ENCODE measurements at places on chromosomes 11 and 22.

GRCh38 chr11:39139581-39139980 is 2319.9 kb downstream of the LRRC4C start:
- DNase-seq = no peak

DNA sequence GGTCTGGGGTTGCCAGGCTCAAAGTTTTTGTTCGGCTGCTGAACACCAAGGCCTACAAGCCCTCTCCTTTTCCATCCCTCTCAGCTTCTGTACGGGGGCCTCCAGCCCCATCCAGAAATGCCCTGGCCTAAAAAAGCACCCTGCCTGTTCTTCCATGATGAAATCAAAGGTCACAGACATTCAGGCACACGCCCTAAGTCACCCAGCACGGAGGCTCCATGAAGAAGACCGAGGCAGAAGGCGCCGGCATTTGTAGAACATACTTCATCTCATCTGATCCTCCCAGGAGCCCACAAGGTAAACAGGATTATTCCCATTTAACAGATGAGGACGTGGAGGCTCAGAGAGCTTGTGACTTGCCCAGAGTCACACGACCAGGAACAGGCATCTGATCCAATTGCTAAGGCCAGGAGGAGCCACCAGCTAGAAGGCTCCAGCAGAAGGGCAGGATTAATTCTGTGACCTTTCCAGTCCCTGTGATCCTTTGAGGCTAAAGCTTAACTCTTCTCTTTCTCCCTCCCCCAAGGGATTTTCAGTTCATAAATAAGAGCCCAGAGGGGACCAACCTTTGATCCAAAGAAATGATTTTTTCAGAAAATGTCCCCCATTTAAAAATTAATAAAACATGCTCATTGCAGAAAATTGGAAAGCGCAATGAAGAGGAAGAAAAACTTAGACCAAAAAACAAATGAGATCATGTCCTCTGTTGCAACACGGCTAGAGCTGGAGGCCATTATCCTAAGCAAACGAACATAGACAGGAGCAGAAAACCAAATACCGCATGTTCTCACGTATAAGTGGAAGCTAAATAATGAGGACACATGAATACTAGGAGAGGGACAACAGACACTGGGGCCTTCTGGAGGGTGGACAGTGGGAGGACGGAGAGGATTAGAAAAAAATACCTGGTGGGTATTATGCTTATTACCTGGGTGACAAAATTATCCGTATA is 38.7 kb downstream of the CYTH4 start:
- DNase-seq = no peak

GRCh38 chr11:3950996-3951660 is 95.7 kb downstream of the STIM1 start:
- no peak for DNase-seq

DNA sequence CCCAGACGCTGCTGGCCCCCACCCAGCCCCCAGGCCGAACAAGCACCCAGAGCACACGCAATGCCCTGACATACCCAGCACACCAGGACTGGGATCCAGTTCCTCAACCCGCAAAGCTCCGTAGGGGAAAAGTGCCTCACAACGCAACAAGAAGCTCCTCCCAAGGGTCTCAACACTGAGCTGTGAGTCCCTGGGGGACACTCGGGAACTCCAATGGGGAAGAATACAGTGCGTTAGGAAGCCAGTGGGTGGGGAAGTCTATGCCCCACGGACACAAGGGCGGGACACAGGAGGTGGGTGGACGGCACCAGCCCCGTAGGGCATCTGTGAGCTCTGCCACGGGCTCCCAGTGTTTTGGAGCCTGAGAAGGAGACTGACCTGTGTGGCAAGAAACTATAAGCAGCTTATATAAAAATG is 1.6 kb downstream of the DEAF1 start:
- DNase-seq = no peak

- DNase-seq = peak; percentile 48
Measured at GRCh38 chr11:86551288-86552092, 120.9 kb downstream of the ME3 start.

DNA sequence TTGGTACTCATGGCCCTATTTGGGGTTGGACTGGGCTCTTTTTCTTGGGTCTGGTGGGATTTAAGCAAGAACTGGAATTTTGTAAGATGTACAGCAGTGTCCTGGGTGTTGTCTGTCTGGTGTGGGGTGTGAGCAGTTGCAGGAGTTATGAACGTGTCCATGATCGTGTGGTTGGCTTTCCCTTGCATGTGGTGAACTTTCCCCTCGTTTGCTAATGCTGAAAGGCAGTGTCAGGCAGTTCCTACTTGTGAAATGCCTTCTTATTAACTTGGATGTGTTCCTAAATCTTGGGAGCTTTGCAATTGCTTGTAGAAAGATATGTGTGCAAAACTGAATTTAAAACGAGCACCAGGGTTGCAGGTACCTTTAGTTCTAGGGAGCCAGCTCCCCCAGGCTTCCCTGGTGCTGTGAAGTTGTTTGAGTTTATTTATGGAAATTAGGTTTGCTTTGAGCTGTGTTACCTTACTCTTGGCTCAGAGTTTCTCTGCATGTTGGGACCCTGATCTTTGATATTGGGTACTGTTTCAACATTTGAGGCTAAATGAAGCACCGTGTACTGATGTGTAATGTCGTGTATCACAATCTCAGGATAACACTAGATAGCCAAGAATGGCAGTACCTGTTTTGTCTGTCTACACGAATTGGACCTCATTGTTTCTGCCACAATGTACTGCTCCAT is 35.8 kb upstream of the HSD17B12 start:
- no peak for DNase-seq

DNA sequence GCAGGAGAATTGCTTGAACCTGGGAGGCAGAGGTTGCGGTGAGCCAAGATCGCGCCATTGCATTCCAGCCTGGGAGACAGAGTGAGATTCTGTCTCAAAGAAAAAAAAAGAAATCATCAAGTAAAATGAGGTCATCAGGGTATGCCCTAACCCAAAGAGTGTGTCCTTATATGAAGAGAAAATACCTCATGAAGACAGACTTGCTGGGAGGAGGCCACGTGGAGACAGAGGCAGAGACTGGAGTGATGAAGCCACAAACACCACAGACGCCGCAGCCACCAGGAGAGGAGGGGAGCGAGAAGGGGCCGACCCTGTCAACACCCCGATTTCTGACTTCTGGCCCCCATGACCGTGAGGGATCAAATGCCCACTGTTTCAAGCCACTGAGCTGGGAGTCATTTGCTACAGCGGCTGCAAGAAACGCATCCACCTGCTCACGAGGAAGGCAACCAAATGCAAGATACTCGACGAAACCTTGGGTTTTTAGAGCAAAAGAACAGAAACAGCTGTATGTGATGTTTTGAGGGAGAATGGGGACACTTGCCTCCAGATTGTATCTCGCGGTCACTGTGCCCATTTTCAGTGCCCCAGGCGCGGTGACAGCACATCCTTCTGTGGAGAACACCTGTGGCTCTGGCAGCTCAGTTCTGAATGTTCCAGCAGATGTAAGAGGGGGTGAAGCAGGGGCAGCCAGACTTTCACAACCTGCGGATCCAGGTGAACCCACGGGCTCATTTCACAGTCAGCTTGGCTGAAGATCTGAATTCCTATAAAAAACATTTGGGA is 1317.2 kb downstream of the TBC1D22A start:
- no peak for DNase-seq

GRCh38 chr11:130002352-130002845 is at the start of gene PRDM10:
TSS of gene PRDM10 (minus strand) at chr11:130002835. CDS start at chr11:129960964, 41,871 bp downstream.
- peak; percentile 91 for DNase-seq

DNA sequence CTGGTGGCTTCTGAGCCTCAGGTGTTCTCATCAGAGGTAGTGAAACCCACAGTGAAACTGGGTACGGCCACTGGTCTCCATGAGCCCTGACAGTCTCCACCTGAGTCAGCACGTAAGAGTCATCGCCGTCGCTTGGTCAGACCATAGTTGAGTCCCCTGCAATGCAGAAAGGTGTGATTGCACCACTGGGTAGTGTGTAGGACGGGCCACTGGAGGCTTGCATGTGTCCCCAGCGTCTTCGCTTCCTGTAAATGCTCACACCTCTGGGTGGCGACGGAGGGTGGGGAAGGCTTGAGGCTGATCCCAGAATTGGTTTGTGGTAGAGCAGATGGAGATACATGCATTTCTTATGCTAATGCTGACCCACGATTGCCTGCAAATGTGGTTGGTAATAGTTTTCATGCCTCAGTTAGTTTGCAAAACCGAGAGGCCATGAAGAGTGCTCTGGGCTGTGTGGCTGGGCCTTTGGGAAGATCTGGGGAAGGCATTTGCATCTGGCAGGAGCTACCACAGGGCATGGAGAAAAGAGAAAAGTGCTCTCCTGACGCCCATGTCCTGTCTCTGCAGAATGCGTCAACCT is 26.5 kb downstream of the CTTN start:
- DNase-seq = no peak

GRCh38 chr11:120079750-120080610 is 57.9 kb downstream of the TRIM29 start:
- no peak for DNase-seq

- no peak for DNase-seq
Measured at GRCh38 chr11:69605737-69606526, 35.0 kb upstream of the CCND1 start.

DNA sequence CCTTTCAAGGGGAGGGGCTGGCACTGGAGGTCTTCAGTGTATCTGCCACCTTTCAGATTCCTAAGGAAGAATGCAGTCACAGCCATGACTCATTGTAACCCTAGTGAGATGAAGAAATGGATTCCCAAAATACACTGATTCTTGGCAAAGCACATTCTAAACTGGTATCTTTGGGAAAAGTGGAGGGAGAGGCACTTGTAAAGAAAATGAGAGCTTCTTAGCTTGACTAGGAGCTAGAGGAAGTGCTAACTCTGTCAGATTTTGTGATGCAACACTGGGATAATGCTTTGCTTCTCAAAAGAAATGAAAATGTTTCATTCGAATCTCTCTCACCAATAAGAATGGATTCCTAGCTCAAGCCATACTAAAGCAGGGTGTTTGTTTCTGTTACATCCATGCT is 14.3 kb downstream of the NRIP3 start:
- DNase-seq = no peak

DNA sequence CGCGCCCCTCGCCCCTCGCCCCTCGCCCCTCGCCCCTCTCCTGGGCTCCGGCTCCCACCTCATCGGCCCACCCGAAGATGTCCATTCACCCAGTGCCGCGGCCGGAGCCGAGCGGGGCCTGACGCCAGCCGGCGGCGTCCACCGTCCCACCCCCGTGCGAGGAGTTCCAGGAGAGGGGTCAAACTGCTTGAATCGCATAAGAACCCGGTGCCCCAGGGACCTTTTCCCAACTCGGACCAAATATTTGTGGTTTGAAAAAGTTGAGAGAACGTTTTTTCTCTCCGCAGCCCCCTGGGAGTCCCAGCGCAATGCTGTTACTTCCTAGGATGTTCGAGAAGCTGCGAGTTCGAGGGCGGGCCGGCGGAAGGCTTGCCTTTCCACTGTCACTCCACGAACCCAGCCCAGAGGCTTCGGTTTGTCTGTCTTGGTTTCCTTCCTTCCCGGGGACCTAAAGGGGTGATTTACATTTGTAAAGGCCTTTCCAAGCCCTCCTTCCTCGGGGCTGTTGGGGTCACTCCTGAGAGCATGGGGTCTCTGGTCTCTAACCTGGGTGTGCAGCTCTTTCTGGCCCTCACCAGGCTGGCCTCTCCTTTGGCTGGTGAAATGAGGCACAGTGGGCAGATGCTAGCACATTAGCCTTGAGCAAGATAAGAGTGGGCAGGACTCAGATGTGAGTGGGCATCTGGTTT is 38.0 kb downstream of the ETS1 start:
- no peak for DNase-seq

- no peak for DNase-seq
Measured at GRCh38 chr11:17280494-17281127, 4.1 kb downstream of the NUCB2 start.

- DNase-seq = no peak
Measured at GRCh38 chr11:128632141-128632791, 44.9 kb upstream of the ETS1 start.

GRCh38 chr11:43548916-43549315 is 131.6 kb upstream of the HSD17B12 start:
- DNase-seq = no peak

DNA sequence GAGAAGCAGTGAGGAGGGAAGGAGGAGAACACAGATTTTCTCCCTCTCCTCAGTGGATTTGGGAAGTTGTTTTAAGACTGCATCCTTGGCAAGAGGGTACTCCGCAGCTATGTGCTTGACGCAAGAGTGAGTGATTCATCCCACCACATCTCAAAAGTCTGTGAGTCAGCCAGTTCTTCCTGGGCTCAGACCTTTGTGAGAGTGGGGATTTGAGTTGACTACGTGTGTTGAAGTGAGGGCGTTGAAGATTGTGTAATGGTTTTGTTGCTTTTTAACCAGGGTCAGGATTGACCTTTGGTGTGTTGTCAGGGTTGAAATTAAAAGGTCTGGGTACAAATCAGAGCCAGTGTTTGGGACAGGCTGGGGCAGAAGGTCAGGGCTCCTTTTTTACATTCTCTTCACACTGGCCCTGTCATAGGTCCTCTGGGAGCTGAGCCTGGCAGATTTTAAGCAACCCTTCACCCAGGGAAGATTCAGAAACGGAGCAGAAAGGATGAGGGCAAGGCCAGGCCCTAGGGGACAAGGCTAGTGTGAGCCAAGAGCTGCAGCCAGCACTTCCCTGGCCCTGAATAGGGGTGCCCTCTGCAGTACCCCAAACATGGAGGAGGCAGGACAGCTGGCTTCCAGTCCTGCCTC is 4.2 kb upstream of the C11orf86 start:
- no peak for DNase-seq

DNA sequence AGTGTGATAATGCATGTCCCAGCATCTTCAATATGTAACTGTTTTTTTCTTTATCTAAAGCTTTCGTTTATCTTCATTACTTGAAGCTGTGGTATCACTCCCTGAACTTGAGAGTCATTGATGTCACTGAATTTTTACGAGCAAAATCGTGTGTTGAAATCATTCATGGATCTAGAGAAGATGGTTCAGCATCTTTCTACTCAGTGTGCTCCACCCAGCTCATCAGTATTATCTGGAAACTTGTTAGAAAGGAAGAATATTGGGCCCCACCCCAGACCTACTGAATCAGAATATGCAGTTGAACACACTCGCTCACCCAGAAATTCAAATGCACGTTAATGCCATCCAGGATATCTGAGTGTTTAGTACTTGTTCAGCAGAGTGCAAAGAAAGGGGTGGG is 8.3 kb downstream of the CDON start:
- DNase-seq = no peak

- no peak for DNase-seq
Measured at GRCh38 chr22:40541300-40541699, 95.2 kb downstream of the MRTFA start.

DNA sequence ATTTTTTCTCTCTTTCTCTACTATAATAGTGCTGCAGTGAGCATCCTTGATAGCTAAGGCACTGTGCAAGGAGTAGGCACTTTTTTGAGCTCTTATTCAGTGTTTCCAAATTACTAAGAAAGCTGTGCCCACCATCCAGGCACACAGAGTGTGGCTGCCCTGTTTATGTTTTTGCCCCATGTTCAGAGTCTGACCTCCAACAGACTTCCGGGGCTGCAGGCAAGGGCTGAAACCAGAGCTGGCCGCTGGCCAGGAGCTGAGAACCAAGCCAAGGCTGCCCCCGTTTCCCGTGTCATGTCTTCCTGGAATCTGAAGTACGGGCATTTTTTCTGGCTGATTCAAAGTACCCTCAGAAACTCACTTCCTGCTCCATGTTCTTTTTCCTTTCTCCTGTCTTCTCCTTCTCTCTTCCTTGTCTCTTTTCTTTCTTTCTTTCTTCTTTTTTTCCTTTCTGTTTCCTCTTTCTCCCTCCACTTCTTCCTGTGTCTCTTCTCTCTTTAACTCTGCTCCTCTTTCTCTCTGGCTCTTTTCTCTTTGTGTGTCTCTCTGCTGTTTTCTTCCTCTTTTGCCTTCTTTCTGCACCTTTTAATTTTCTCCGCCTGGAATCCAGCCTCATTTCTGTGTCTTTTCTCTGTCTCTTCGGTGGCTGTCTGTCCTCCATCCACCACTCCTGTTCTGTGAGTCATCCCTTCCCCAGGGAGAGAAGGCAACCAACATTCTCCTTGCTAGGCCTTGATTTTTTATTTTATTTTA is 17.0 kb upstream of the KCTD14 start:
- peak; percentile 8 for DNase-seq

Measured in prostate gland (tissue), 2 donors.